CD8-positive, alpha-beta T cell (primary cell): ENCODE measurements at places on chromosomes 1 and 21.

DNA sequence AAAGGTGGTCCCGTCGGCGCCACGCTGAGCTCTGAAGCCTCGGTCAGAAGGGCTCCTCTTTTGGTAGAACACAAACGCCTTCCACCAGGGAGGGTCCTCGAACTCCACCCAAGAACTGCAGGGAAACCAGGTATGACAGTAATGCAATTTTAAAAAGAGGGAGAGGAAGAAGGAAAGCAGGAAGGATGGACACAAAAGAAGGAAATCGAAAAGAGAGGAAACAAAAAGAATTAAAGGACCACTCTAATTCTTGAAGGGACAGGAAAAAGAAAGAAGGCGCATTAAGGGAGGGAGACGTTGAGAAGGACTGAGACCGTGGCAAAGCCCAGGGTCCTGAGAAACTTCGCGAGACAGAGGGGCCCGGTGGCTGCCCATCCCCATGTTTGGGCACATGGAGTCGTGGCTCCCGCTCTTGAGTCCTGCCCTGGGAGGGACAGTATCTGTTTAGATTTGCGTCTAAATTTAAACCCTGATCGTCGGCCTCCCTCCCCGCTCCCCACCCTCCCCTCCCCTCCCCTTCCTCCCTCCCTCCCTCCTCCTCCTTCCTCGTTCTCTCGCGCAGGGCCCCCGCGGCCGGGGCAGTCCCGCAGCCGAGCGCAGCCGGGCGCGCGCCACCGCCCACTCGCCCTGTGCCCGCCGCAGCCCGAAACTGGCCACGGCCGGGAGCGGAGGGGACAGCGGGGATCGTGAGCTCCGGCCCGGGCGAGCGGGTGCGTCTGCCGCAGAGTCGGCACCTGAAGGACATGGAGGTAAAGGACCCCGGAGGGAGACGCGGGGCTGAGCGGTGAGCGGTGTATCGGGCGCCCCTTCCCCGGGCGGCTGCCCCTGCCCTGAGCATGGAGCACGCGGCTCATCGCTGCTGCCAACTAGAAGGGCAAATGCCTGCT lies at the start of gene RCSD1:
TSS of gene RCSD1 (plus strand) at position 552 of the 887 bp plus-strand sequence. CDS start at position 744, 192 bp downstream.
- no peak for DNase-seq

GRCh38 chr1:47930210-47930840 lies 66.9 kb downstream of the TRABD2B start:
- no peak for DNase-seq

GRCh38 chr1:198588845-198589244 lies 48.4 kb upstream of the ATP6V1G3 start:
- DNase-seq: no peak

GRCh38 chr1:151711951-151712350 lies 4.7 kb downstream of the CELF3 start:
- no peak for DNase-seq

- no peak for DNase-seq
Measured at GRCh38 chr1:75785320-75785982, 605 bp upstream of the RABGGTB start.

GRCh38 chr1:6188466-6188865 lies 8.3 kb upstream of the CHD5 start:
- no peak for DNase-seq

GRCh38 chr1:175043824-175044223 lies 20.6 kb upstream of the MRPS14 start:
- no peak for DNase-seq

GRCh38 chr1:77642196-77642595 lies 40.3 kb downstream of the ZZZ3 start:
- DNase-seq: no peak

DNA sequence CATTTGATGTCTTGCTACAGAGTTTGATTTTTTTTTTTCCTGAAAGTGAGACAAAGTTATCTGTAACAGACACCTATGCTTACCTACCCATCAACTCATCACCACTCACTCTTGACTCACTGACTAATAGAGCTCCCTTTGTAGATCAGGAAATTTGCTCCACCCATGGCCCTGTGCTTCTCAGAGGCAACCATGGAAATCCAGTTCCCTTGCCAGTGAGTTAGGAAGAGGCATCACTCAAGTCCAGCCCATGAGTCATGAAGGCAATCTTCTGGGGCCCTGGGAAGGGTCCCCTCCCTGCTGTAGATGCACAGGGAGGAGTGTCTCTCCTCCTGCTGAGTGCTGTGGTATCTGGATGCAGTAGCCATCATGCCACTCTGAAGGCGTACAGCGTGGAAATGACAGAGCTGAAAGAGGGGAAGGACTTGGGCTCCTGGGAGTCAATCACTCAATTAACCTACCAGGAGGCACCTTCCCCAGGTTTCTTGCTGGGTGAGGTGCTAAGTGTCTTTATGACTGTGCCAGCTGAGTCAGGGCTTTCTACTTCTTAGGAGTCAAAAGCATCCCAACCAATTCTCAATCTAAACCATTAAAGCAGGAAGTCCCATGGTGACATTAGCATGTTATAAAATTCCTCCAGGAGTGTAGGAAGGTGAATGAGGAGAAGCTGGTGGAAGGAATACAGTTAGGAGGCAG lies 56.1 kb downstream of the DNTTIP2 start:
- no peak for DNase-seq

DNA sequence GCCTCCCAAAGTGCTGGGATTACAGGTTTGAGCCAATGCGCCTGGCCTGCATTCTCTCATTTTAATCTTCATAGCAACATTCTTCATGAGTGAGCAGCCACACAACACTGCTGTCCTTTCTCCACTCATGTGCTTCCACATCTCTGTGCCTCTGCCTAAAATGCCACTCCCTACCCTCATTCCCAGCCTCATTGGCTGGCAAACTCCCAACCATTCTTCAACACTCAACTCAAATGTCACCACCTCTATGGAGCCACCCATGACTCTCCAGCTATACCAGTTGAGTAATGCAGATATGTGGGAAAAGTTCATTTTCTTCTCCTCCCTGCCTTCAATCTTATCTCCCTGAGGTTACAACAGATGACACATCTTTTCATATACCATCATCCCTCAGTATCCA lies 53.9 kb upstream of the ZC3H12A start:
- DNase-seq: no peak

GRCh38 chr1:201925301-201925567 lies 21.1 kb downstream of the LMOD1 start:
- no peak for DNase-seq

- DNase-seq: no peak
Measured at GRCh38 chr21:33273044-33273443, 6.9 kb downstream of the IL10RB start.

GRCh38 chr1:40508375-40509341 lies at the start of gene EXO5:
Gene EXO5, plus strand, starts transcription at chr1:40508767. Its CDS starts 5,778 bp downstream, at chr1:40514545.
- DNase-seq: peak; percentile 74

DNA sequence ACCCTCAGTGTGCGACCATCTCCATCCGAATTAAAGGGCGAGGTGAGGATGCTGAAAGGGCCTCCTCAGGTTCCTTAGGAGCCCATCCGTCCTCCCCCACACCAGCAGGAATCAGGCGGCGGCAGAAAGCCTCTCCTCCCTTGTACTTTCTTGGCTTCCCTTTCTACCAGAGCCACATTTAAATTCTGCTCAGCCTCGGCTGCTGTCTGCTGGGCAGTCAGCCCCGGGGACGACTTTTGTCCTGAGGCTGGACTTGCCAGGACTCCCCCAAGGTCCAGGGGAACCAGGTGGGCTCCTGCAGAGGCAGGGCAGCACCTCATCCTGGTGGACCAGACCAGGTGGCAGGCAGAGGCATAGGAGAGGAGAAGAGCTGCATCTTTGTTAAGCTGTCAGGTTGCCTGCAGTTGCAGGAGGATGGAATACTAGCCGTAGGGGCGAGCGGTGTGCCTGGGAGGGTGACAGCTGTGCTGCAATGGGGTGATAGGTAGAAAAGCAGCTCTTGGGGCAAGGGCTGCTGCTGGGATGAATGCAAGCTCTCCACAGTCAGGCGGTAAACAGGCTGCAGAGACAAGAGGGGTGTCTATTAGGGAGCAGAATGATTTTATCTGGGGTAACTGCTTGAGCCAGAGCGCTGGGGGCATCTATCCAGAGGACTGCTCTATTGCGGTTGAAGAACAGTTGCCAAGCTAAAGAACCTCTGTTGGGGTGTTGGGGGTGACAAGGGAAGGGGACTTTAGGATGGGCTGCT lies 46.2 kb upstream of the WASF2 start:
- no peak for DNase-seq

DNA sequence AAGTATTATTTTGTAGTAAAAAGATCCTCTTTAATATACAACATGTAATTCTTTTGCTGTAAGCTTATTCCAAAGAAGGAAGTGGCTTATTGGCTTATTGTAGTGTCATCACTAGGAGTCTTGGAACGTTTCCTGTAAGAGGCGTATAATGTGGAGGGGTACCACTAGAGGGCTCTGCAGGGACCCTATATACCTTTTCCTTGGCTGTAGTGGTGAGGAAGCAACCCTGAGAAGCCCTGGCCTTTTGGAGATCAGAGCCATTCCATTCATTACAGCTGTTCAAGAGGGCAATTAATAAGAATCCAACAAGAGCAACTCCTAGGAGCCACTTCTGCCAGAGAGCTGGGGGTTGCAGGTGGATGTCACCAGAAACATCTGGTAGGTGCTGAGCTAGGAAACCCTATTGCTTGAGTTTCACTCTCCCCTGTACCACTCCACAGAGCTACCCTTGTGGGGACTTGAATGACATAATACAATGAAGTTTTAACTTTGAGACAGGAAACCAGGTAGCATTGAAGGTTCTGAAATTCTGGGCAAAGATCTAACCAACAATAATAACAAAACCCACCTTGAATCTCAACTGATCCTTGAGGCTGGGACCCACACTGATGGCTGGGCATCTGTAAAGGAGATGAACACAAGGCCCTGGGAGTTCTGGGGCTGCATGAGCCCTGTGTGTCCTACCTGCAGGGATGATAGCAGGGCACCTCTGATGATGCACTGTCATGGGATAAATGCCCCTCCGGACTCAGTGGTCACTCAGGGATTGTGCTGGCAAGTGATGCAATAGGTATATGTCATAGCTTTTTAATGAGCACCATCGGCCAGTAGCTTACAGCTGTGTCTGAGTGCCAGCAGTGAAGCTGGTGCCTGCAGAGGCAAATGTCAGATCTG lies 160.2 kb upstream of the COA6 start:
- no peak for DNase-seq

GRCh38 chr21:27078915-27079314 lies 112.0 kb upstream of the ADAMTS5 start:
- no peak for DNase-seq

- no peak for DNase-seq
Measured at GRCh38 chr1:14294006-14294405, 304.5 kb upstream of the KAZN start.

- DNase-seq: peak; percentile 21
Measured at GRCh38 chr1:24894002-24894401, 36.1 kb downstream of the RUNX3 start.

- no peak for DNase-seq
Measured at GRCh38 chr21:36828891-36829515, 130.1 kb downstream of the SIM2 start.

DNA sequence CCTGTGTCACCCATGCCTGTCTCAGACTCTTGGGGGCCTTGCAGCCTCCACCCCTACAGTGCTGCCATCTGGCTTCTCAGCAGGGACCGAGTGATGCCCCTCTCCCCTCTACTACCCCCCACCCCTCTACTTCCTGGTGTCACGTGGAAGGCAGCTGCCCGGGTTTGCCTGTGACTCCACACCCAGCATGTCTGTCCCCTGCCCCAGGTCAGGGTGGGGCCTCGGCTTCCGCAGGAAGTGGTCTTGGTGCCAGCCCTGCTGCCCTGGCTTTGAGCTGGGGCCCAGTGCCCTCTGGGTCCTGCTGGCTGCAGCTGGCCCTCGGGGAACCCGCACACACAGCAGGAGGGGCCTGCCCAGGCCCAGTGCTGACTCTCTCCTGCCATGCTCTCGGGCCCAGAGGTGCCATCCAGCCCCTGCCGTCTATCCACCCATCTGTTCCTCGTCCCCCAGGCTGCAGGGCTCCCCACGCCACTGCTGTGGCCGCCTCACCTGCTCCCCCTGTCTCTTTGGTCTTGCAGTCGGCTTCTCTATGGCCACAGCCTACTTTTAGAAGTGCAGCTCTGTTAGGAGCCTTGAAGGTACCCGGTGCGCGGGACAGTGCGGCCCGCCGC lies 24.0 kb downstream of the PLCH2 start:
- no peak for DNase-seq

- DNase-seq: peak; percentile 52
Measured at GRCh38 chr1:151993084-151993733, 450 bp downstream of the S100A10 start.

DNA sequence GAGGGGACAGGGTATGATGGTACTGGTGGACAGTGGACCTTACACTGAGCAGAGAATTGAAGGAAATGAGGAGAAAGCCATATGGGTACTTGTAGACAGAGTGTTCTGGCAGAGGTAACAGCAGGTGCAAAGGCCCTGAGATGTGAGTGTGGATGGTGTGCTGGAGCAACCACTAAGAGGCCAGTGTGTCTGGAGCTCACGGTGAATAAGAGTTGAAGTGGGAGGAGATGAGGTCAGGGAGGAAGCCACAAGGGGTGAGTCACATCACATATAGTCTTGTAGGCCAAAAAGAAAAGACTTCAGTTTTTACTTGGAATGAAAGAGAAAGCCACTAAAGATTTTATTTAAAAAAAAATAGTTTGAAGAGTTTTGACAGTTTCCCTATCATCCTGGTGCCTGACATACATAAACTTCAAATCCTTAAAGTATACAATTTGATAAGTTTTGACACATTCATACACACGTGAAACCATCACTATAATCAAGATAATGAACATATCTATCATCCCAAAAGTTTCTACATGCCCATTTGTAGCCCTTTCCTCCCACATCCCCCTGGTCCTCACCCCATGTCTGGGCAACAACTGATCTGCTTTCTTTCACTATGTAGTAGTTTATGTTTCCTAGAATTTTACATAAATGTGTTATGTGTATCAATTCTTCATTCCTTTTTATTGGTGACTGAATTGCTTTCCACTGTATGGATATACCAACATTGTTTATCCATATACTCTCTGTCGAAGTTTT lies 148.4 kb downstream of the GPATCH2 start:
- DNase-seq: no peak

DNA sequence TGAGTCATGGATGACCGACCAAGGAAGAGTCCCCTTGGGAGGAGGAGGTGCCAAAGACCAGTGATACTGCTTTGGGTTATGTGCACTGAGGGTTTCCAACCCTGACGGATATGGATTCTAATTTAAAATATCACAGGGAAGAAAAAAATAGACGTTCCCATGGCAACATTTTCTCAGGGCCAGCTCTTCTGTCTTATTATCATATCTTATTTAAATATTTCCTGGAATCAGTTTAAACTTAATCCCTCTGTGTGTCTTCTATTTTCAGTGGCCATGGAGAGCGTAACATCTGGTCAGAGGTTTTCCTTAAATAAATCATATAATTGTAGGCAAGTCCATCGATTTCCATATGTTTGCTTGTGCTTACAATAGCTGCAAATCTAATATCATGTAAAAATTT lies 205.4 kb upstream of the FMN2 start:
- no peak for DNase-seq

DNA sequence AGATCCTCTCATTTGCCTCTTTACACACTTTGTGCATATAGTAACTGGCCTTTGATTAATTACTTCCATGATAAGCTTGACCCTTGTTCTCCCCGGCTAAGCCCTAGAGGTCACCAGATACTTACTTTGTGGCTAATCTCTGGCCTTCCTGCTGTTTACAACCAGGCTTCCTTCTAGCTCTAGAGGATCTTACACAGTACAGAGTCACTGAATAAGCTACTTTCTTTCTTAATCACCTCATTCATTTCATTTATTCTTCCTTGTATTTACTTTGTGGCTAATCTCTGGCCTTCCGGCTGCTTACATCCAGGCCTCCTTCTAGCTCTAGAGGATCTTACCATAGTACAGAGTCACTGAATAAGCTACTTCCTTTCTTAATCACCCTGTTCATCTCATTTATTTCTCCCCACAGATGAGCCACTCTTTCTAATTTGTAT lies 144.3 kb upstream of the C1orf21 start:
- no peak for DNase-seq

GRCh38 chr1:156476501-156477298 lies 23.9 kb downstream of the MEF2D start:
- no peak for DNase-seq
